Calu3 (cell line): ENCODE measurements at places on chromosomes 4 and X. TPM values are rescaled to one million over a fixed set of nuclear protein-coding genes. Genes with fewer than 3 reads are reported as not detected.

Gene CT45A3
- total RNA-seq = not detected in 2 replicates

DNA sequence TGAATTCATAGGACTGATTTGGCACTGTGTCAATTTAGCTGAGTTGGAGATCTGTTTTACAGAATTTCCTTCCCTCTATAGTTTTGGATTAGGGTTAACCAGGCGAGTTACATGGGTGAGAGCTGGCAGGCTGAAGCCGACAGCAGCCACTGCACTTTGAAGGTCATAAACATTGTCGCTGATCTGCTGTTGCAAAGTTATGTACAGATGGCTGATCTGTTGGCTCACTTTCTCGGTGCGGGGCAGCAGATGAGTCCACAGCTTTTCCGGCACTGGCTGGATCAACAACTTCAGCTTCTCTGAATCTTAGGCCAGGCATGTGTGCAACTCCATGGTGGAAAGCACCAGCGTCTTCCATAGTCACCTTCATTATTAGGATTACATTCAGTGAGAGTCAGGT is 173.7 kb downstream of the GPAT3 start:
- DNase-seq = no peak

DNA sequence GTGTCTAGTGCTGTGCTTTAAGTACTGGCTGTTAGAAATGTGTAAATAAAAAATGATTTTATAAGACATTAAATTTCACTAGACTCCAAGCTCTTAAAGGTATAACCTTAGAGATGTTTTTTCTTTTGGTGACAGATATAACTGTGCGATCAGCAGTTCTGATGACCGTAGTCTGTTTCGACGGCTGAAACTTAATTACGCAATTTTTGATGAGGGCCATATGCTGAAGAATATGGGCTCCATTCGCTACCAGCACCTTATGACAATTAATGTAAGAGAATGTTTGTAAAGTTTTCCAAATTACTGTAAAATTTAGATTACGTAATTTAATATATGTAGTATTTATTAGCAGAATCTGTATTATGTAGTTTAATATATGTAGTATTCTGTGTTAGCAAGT is 66.4 kb downstream of the HPGDS start:
- DNase-seq = no peak

GRCh38 chrX:74450803-74451449 is 29.6 kb downstream of the SLC16A2 start:
- DNase-seq = no peak

- DNase-seq = no peak
These were observed 3.2 kb upstream of the PLP1 start for GRCh38 chrX:103773445-103773844.

Gene CT47B1
- not detected in 2 replicates for total RNA-seq

GRCh38 chr4:128879971-128880370 is 70.5 kb downstream of the JADE1 start:
- DNase-seq = no peak

DNA sequence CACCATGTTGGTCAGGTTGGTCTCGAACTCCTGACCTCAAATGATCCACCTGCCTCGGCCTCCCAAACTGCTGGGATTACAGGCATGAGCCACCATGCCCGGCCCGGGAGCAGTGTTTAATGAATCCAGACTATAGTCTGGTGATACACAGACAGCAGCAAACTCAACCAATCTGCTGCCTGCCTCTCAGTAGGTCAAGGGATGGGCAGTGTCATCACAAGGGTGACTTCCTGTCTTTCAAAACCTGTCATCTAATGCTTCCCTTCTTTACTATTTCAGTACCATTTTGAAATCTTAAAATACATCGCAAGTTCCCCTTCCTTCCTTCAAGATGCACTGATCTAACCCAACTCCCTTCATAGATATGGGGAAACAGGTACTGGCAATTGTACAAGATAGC is 8.4 kb downstream of the RPL39 start:
- DNase-seq = no peak

Gene ALB
- not detected in 2 replicates for total RNA-seq

DNA sequence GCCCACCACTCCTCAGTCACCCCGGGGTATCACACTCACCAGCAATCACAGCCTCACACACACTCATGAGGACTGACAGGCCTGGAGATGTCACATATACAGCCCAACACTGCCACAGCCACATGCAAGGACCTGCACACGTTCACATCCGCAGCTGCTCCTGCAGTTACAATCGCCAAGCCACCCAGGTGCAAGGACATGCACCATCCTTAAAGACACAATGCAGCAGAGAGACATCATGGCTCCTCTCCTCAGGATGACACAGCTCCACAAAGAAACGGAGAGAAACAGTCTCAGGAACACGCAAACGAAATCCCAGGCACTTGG is 1.1 kb downstream of the PCSK1N start:
- DNase-seq = no peak

Gene NLRP2B
- total RNA-seq = not detected in 2 replicates

DNA sequence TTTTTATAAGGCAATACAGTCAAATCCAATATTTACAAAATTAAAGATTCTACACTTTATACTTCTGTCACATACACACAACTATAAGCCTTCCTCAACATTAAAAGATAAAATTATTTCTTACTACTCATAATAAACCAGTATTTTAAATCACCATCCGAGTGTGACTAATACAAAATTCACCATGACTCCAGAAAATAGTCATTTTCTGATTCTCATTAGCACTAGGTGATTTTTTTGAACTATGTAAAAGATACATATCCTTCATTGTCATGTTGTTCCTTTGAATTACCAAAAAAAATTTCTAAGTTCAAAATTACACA is 646 bp upstream of the SLC7A11 start:
- no peak for DNase-seq

Gene CHRNA9
- total RNA-seq = not detected in 2 replicates

Gene LETM1
- total RNA-seq = 47.2 and 56.7 TPM in 2 replicates
